Muscle of leg (tissue), 16 donors: ENCODE measurements at places on chromosomes 13 and 19. TPM values are rescaled to one million over a fixed set of nuclear protein-coding genes. Genes with fewer than 3 reads are reported as not detected.

DNA sequence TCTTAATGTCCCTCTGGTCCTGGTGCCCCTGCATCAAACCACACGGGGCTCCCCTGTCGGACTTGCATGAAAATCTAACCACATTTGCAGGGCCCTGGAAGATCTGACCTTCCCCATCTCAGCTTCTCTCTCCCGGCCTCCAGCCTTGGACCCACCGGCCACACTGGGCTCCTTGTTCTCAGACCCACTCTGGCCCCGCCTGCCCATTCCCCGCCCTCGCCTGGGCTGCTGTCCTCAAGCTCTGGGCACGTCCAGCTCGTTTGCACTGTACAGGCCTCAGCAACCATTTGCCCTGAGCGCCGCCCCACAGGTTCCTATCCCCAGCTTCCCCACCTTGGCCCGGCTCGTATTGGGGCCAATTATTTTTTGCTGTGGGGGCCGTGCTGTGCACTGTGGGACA lies 10.5 kb downstream of the MYO9B start:
- H3K36me3 ChIP-seq, result peaks cover 9% of the 10 kb centered on the region
- no peaks in the 10 kb centered on the region for H3K27me3 ChIP-seq

DNA sequence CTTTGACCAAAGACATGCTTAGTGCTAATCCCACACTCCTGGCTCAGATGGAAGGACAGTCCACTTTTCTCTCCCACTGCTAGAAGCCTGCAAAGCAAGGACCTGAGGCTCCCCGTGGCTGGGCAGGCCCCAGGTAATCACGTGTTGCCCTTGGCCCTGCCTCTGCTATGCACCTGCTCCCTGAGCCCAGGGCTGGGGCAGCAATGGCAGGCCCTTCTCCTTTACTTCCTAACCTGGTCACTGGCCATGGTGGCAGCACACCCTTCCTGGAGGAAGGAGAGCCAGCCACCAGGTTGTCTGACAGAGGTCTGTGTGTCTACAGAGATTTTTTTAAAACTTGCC lies 27.9 kb upstream of the ZNF492 start:
- H3K36me3 ChIP-seq, result no peaks in the 10 kb centered on the region
- no peak overlapping the region for H3K4me3 ChIP-seq
- no peaks in the 10 kb centered on the region for H3K27me3 ChIP-seq
- DNase-seq, result no peak
- no peak overlapping the region for H3K27ac ChIP-seq
- H3K4me1 ChIP-seq, result no peaks in the 10 kb centered on the region

DNA sequence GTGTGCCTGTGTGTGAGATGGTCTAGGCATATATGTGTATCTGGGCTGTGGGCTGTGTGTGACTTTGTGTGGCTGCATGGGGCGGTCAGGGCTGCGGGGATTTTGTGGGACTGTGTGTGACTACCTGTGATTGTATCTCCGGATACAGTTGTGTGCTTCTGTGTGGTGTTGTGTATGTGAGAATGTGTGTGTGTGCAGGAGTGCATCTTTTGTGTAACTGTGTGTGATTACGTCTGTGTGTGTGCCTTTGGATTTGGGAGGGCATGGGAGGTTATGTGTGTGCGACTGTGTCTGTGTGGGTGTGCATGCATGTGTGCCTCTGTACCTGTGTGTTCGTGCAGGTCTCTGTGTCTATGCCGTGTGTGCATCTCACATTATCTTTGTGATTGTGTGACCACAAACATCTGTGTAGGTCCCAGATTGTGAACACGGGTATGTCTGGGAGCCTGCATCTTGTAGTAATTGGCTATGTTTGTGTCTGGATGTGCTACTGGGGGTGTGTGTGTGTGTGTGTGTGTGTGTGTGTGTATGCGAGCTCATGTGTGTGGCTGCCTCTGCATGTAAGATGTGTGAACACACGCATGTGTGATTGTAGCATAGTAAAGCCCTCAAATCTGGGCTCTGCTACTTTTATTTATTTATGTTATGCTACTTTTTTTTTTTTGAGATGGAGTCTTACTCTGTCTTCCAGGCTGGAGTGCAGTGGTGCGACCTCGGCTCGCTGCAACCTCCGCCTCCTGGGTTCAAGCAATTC lies 7.6 kb downstream of the EHD2 start:
- H3K27me3 ChIP-seq, result no peaks in the 10 kb centered on the region
- H3K27ac ChIP-seq, result no peak overlapping the region
- peaks cover 70% of the 10 kb centered on the region for H3K4me1 ChIP-seq
- no peak overlapping the region for H3K4me3 ChIP-seq

GRCh38 chr13:31172001-31172400 lies 10.3 kb upstream of the HSPH1 start:
- no peak overlapping the region for H3K27ac ChIP-seq
- no peaks in the 10 kb centered on the region for H3K36me3 ChIP-seq
- no peak for DNase-seq
- no peaks in the 10 kb centered on the region for H3K27me3 ChIP-seq
- H3K4me1 ChIP-seq, result peaks cover 13% of the 10 kb centered on the region

DNA sequence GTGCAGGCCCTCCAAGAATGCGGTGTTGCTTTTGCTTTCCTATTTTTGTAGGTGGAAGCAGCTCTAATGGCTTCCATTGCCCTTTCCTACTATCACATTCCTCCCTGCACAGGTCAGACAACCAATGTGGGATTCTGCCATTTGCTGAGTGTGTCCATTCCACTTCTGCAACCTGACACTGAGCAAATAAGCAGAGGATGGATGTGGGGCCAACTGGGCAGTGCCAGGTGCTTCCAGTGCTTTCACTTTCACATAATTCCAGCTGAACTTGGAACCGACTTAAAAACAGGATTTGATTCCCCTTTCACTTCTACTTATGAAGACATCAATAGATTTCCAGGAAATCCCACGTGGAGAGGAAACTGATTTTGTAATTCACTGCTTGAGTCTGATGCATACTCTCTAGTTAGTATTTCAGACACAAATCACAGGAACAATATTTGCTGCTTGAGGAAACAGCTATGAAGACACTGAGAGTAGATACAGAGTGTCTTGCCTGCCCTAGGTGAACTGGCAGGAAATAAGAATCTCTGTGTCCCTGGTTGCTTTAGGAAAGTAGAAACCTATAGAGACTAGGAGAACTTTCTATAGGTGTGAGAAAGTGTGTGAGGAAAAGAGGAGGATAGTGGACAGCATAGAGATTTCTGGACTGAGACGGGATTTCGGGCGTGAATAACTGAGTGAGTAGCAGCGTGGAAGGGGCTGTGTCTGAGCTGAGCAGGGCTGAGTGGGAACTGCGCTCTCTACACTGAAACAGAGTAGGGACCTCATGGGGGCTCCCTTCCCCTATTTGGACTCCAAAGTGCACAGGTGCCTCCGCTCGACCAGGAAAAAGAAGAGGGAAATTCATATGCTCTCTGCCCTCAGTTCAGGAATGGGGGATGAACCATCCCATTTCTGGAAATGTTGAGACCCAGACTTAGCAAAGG lies 22.5 kb downstream of the LGALS16 start:
- no peaks in the 10 kb centered on the region for H3K36me3 ChIP-seq
- DNase-seq, result peak; percentile 68
- H3K4me3 ChIP-seq, result no peak overlapping the region
- peak overlapping the region; percentile 85 for H3K27ac ChIP-seq
- H3K4me1 ChIP-seq, result peaks cover 8% of the 10 kb centered on the region

DNA sequence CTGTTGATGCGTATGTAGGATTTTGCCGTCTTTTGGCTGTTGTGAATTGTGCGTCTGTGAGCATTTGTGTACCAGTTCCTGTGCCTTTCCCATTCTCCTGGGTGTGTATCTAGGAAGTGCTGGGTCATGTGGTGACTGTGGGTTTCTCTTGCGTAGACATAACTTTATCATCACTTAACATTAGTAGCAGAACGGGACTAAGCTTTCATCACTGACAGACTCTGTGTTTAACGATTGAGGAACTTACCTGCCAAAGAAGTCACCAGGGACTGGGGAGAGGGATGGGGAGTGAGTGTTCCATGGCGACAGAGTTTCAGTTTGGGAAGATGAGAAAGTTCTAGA lies 15.0 kb downstream of the FZR1 start:
- H3K36me3 ChIP-seq, result peaks cover 64% of the 10 kb centered on the region
- no peak for DNase-seq
- peaks cover 9% of the 10 kb centered on the region for H3K4me1 ChIP-seq
- no peaks in the 10 kb centered on the region for H3K27me3 ChIP-seq
- no peak overlapping the region for H3K4me3 ChIP-seq

GRCh38 chr19:41515015-41515652 lies 60.8 kb upstream of the CEACAM21 start:
- DNase-seq, result no peak
- peaks cover 13% of the 10 kb centered on the region for H3K27me3 ChIP-seq
- H3K36me3 ChIP-seq, result no peaks in the 10 kb centered on the region
- no peak overlapping the region for H3K4me3 ChIP-seq

DNA sequence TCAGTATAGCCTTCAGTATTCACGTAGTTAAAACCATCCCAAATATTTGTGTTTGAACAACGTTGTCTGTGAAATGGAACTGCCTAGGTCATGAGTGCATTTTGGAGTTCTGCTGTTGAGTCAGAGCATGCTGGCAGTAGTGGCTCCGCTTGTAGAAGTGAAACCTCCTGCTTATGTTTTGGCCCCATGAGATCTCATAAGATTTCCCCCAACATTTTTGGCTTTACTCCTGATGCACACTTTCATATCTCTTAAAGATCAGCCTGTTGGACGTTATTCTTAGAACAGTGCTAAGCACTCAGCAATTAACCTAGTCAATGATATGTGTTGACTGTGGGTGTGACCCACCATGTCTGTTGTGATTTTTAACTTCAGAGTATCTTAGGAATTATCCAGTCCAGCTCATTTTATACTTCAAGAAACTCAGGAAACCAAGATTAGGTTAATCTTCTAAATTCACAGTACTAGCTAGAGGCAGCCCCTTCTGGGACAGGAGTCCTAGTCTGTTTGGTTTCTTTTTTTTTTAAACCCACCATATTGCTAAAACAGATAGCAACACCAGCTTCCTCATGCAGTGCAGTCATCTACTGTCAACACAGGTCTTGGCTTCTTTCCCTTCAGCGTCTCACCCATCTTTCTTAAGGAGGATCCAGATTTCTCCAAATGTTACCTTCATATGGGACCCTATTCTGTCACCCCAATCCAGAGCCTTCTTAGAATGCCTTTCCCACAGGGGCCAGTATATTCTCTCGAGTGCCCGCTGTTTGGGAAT lies 26.2 kb downstream of the RAP2A start:
- H3K4me3 ChIP-seq, result no peak overlapping the region
- DNase-seq, result peak; percentile 43
- H3K27me3 ChIP-seq, result no peaks in the 10 kb centered on the region
- H3K36me3 ChIP-seq, result peaks cover 11% of the 10 kb centered on the region
- H3K4me1 ChIP-seq, result peaks cover 4% of the 10 kb centered on the region

- no peaks in the 10 kb centered on the region for H3K36me3 ChIP-seq
- no peak overlapping the region for H3K27ac ChIP-seq
- DNase-seq, result no peak
- no peaks in the 10 kb centered on the region for H3K27me3 ChIP-seq
- H3K4me3 ChIP-seq, result no peak overlapping the region
These were observed 92.7 kb downstream of the ZNF737 start for GRCh38 chr19:20472854-20473253.

DNA sequence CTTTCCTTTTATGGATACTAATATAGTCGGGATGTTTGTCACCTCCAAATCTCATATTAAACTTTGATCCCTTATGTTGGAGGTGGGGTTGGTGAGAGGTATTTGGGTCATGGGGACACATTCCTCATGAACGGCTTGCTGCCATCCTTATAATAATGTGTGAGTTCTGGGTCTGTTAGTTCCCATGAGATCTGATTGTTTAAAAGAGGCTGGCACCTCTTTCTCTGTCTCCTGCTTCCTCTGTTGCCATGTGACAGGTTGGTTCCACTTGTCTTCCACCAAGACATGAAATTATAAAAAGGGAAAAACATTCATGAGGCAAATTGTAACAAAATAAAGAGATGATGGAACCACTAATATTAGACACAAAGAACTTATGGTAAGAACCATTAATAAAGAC lies 107.8 kb upstream of the ATXN8OS start:
- H3K4me3 ChIP-seq, result no peak overlapping the region
- no peaks in the 10 kb centered on the region for H3K36me3 ChIP-seq
- H3K4me1 ChIP-seq, result no peaks in the 10 kb centered on the region
- no peak overlapping the region for H3K27ac ChIP-seq
- no peak for DNase-seq

DNA sequence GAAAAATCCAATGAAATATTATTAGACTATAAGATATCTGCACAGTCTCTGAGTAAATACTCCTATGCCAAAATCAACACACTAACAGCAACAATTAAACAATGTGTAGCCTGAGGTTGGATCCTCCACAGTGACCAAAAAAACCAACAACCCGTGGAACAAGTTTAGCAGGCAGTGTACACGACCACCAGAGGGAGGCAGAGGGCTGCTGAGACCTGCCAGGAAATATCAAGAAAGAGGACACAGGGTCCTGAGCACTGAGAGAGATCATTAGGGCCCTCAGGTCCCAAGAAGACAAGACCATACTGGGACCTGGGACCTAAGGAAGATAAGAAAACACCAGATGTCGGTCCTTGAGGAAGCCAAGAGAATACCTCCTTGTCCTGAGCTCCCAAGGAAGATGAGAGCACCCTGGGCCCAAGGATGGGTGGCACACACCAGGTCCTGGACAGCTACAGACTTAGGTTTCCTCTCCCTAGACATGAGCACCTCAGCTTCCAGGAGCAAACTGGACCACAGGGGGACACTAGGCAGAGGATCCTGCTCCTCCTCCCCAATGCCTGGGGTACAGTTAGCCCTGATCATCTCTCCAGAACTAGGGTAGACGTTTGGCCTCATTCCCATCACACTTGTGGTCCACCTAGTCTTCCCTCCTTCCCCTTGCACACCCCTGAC lies 822 bp upstream of the ZNF274 start:
- peaks cover 8% of the 10 kb centered on the region for H3K4me1 ChIP-seq
- peaks cover 3% of the 10 kb centered on the region for H3K27me3 ChIP-seq
- DNase-seq, result peak; percentile 15
- H3K36me3 ChIP-seq, result peaks cover 24% of the 10 kb centered on the region
- H3K27ac ChIP-seq, result peak overlapping the region; percentile 94
- peak overlapping the region; percentile 93 for H3K4me3 ChIP-seq

DNA sequence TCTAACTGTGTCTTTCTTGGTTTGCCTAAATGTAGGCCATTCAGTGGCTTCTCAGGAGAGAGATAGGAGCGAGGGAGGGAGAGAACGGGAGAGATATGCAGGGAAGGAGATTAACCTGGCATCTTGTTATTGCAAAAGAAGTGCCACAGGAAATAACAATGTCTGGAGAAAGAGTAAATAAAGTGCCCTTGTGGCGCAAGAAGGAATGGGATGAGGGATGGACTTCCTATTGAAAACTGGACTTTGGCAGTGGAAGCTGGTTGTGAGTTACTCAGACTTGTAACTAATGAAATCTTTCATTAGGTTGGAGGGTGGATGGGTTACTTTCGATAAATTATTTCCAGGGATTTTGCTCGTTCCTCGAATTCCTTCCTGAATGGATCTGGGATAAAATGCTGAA lies 136.1 kb downstream of the LACC1 start:
- no peak overlapping the region for H3K4me3 ChIP-seq
- no peak overlapping the region for H3K27ac ChIP-seq
- peaks cover 2% of the 10 kb centered on the region for H3K4me1 ChIP-seq
- no peak for DNase-seq
- H3K36me3 ChIP-seq, result no peaks in the 10 kb centered on the region

The SH2D3A gene
- total RNA-seq, result 0.13 TPM

The PRR19 gene
- total RNA-seq, result 0.27 TPM

The DPF1 gene
- 2.0 TPM for total RNA-seq

The CACNA1A gene
- total RNA-seq, result 0.58 TPM
